ENCODE measurements at places on chromosomes 12 and 14.

DNA sequence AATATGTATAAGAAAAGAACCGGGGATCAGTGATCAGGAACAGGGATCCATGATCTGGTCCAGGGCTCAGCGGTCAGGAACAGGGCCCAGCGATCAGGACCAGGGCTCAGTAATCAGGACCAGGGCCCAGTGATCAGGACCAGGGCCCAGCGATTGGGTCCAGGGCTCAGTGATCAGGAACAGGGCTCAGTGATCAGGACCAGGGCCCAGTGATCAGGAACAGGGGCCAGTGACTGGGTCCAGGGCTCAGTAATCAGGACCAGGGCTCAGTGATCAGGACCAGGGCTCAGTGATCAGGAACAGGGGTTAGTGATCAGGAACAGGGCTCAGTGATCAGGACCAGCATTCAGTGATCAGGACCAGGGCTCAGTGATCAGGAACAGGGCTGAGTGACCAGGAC, 56.3 kb downstream of the TMEM121 start:
- DNase-seq, result no peak

GRCh38 chr12:1044696-1045095, 53.7 kb downstream of the ERC1 start:
- no peak for DNase-seq

GRCh38 chr12:10641735-10642500, 28.5 kb upstream of the MAGOHB start:
- DNase-seq, result no peak

DNA sequence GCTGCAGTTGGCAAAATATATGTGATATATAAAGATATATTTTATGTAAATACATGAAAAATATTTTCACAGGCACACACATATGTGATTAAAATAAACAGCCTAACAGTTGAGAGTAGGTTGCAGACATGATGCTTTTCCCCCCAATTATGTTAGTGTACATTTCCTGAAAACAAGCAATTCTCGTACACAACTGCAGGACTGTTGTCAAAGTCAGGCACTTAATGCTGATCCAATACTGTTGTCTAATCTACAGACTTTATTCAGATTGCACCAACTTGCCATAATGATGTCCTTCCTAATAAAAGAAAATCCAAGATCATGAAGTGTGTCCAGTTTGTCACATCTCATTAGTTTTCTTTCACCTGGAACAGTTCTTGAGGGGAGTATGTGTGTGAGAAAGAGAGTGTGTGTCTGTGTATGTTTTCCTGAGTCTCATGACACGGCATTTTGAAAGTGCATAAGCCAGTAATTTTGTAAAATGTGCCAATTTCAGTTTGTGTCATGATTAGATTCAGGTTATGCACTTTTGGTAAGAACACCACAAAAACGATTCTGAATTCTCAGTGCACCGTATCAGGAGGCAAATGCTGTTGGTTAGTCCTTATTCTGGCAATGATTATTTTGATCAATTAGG, 16.5 kb upstream of the SEL1L start:
- no peak for DNase-seq

DNA sequence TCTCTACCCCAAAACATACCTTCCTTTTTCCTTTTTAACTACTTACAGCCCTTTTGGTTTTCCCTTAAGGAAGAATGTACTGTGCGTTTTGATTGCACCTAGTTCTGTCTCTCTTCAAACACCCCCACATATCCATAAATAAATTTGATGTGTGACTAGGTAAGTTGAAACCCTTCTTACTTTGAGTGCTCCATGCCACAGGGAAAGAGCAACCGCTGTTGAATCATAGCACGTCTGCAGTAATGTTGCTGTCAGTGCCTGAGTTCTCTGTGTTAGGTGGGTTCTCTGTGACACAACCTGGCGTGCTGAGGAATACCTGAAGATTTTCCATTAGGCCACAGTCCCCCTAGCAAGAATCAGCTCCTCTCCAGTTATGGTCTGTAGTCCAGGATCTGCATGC, 102.1 kb downstream of the FIGNL2 start:
- DNase-seq, result no peak

GRCh38 chr14:21307637-21308036, 27.8 kb downstream of the RPGRIP1 start:
- DNase-seq, result no peak

DNA sequence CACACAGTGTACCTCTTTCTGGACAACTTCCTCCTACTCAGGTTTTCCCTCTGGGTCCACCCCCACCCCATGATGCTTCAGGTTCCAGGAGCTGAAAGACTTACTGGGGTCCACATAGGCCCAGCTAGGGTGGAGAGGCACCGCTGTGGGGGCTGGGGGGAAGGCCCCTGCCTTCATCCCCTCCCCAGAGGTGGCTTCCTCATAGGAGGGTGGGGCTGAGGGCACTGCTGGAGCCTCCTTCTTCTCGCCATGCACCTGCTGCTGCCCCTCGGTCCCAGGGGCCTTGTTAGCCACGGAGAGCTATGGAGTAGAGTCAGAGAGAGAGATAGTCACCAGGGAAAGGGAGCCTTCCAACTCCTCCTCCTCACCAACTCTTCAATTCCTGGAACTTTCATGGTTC, 2.7 kb downstream of the FAIM2 start:
- no peak for DNase-seq

- no peak for DNase-seq
Measured at GRCh38 chr14:57058319-57058718, 210.4 kb downstream of the EXOC5 start.

DNA sequence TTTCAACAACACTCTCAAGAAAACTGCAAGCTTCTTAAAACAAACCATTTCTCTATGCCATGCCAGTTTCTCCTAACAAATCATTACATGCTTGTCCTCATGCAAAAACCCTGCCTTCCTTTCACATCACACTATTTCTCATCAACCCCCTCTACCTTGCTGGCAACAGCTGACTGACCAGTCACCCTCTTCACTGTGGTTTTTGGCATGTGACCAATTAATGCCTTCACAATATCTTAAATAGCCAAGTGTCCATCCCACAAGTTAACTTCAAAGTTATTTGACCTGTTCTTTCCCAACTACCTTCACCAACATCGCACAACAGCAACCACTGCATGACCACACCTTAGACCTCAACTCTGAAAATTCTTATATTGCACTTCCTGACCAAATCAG, 159.6 kb downstream of the CEP128 start:
- no peak for DNase-seq

GRCh38 chr12:26810330-26810729, 22.7 kb downstream of the ITPR2 start:
- no peak for DNase-seq

DNA sequence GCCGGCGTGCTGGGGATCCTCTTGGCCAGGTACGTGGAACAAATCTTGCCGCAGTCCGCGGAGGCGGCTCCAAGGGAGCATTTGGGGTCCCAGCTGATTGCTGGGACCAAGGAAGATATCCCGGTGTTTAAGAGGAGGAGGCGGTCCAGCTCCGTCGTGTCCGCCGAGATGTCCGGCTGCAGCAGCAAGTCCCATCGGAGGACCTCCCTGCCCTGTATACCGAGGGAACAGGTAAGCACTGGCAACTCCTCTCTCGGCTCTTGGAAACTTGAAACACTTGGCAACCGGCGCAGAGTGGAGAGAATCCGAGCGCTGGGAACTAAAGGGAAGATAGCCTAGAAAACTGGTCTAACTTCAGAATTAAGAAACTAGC, 1.7 kb downstream of the PDE3A start:
- no peak for DNase-seq

GRCh38 chr14:61221906-61222305, 59.2 kb downstream of the TMEM30B start:
- no peak for DNase-seq

DNA sequence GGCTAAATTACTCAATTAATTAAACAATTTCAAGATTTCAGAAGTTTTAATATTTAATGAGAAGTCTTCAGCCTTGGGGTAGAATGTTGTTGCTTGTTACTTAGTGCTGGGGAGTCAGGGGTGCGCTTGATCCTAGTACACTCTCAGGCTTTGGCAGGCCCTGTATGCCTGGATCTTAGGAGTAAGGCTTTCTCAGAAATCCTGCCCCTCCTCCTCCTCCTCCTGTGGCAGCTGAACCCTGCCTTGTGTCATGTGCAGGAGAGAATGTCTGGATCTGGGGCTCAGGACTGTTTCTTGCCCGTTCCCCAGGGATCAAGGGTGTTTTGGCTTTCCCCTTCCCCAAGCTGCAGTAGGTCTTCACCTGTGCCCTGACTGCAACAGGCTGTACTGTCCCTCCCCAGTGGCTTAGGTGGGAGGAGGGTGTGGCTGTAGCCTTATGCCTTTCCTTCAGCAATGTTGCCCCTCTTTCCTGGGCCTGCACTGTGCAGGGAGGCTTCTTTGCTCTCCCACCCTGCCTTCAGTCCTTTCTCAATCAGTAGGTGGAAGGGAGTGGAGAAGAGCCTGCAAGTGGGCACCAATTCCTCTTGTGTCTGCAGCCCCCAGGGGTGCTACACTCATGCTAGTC, 108.2 kb downstream of the SLC38A6 start:
- no peak for DNase-seq

DNA sequence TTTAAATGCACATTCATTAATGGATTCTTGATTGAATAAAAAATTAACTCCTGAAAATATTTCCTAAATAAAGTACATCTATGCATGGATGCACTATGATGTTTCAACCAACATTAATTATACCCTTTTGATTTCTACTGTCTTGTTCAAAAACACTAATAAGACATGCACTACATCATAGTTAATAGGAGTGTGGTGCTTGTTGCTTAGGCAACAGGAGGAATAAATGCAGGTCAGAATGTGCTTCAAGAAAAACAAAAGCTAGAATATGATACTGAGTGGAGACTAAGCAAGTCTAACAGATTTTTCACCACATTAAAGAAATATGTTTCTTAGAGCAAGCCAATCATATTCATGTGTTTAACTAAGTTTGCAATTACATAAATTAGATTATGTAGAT, 495.8 kb upstream of the GARIN6 start:
- no peak for DNase-seq

DNA sequence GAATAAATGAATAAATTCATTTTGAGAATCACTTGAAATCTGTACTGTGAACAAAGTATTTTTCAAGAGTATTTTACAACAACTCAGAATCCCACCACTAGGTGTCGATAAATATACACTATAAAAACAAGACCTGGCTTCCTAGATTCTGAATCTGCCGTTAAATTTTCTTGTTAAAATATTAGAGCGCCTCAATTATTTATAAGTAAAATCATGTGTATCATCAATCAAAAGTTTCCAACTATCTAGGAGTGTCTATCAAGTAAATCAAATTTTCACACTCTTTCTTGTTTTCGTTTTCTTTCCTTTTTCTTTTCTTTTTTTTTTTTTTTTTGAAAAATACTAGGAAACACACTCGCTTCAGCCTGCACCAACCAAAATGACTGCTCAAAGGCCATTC, 179.2 kb upstream of the DCN start:
- peak; percentile 50 for DNase-seq

GRCh38 chr12:124480469-124481256, 86.7 kb downstream of the NCOR2 start:
- DNase-seq, result peak; percentile 49

- DNase-seq, result peak; percentile 67
Measured at GRCh38 chr14:98444077-98444476, 827.9 kb downstream of the BCL11B start.

- DNase-seq, result no peak
Measured at GRCh38 chr14:29897181-29897580, 30.5 kb downstream of the PRKD1 start.

- DNase-seq, result no peak
Measured at GRCh38 chr12:41433460-41433859, 245.3 kb downstream of the PDZRN4 start.

- DNase-seq, result no peak
Measured at GRCh38 chr14:89428546-89429198, 11.6 kb upstream of the FOXN3 start.

GRCh38 chr12:120261951-120262851, 3.3 kb downstream of the PXN start:
- peak; percentile 41 for DNase-seq

GRCh38 chr14:33165144-33165925, 226.7 kb downstream of the NPAS3 start:
- DNase-seq, result no peak

GRCh38 chr14:100383727-100384158, 60.6 kb downstream of the SLC25A47 start:
- peak; percentile 71 for DNase-seq

DNA sequence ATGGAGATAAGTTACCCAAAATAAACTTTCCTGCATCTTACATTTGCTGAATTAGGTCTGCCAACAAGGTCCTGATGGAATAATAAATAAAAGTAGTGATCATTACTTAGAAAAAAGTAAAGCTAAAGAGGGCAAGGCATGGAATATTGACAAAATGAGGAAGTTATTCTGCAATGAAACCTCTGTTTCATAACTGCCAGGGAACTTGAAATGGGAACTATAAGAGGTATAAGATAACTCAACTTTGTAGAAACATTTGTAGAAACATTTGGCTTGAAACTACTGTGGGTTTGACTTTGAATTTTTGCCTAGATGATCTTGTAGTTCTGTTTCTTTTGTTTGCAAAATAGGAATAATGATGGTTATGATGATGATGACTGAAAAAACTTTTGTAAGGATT, 18.7 kb upstream of the YBX3 start:
- DNase-seq, result no peak

DNA sequence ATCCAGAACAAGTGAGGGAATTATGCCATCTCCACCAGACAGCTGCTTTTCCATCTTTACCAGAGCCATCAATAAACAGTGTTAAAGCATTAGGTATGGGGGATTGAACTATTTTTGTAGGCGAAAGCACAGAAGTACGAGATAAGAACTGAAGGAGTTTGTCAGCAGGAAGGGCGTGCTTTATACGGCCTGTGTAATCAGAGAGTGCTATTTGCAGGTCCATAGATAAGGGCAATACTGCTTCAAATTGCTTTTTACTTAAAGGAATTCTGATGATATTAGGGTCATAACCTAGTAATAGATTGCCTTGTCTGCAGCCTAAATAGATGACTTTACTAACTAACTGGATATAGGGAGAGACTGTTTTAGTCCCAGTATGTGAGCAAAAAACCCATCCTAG, 20.3 kb upstream of the CLEC4E start:
- no peak for DNase-seq

DNA sequence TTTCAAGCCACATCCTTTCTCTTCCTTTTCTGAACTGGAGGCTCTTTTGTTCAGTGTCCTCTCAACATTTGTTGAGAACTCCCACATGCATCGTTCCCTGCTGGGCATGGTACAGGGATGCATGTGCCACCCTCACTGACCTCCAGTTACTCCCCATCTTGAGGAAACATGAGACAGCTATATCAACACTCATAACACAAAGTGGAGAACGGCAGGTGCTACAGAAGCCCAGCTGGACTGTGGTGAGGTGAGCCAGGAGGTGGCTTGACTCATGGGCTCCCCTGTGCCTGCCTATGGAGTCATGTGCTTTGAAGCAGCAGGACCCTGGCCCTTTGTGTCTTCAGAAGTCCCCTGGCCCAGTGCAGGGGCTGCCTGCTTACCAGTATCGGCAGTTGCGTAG, 9.7 kb downstream of the MYH6 start:
- no peak for DNase-seq

DNA sequence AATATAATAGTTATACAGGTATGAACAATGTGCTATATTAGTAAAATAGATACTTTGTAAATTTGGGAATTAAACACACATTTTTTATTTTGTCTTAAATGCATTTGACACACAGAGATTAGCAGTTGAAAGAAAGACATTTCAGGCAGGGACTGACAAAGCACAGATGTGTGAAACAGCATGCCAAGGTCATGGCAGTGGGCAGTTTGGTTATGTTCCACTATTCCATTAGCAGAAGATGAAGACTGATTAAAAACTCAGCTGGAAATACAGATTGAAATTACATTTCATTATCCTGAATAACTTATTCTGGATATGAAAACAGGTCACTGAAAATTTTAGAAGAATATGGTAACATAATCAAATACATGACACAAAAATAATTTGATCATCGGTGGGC, 669.8 kb upstream of the LRFN5 start:
- no peak for DNase-seq
